Anterior cingulate cortex (tissue), 58 donors: ENCODE measurements at places on chromosomes 12 and 14.

- no peak for DNase-seq
Measured at GRCh38 chr12:4588916-4589315, 26.9 kb downstream of the DYRK4 start.

- DNase-seq, result no peak
Measured at GRCh38 chr14:85895603-85896002, 365.7 kb downstream of the FLRT2 start.

GRCh38 chr12:105013892-105014291, 27.8 kb downstream of the NOPCHAP1 start:
- no peak for DNase-seq

DNA sequence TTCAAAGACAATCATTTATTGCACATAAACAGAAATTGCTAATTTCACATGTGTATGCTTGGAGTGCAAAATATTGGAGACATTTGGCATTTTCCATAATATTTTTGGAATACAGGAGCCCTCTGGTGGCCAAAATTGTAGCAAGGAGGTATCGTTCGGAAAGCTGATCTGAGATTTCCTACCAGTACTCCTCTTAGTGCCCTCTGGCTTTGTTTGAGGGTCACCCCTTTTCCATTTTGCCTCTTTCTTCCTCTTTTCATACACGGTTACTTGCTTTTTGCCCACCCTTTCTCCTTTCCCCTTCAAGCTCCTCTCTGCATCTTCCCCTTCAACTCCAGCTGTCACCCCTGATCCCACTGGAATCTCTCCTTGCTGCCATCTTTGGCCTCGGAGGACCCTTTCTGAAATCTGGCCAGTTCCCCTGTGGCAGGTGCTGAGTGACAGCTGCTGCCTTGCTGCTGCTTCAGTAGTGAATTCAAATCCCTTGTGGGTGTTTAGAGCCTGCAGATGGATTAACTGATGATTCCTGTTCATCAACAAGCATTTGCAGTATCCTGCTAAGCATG, 164.6 kb upstream of the PARP11 start:
- no peak for DNase-seq

GRCh38 chr14:92719890-92720323, 28.5 kb downstream of the LGMN start:
- DNase-seq, result no peak
